ENCODE measurements at places on chromosomes 3 and 15. TPM values are rescaled to one million over a fixed set of nuclear protein-coding genes. Genes with fewer than 3 reads are reported as not detected.

- no peak for DNase-seq
These were observed 98.7 kb downstream of the SLCO3A1 start for GRCh38 chr15:91952216-91952615.

GRCh38 chr3:133038089-133038730 is at the start of gene TMEM108:
Gene TMEM108, plus strand, starts transcription at chr3:133038391.
- DNase-seq: peak; percentile 77

The SLITRK3 gene
- not detected for total RNA-seq

DNA sequence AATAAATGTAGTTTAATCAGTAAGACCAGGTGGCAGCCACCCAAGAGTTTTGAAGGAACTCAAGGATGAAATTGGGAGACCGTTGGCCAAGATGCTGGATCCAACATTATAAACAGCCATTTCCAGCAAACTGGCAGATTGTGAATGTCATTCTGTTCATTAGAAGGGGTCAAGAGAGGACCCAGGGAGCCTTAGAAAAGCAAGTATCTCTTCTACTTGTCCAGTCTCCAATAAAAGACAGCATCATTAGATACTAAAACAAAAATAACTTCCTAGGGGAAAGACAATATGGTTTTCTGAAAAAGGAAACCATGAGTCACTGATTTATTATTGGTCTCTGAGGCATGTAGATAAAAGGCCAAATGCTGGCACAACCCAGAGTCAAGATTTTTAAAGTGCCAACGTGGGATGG is 67.9 kb downstream of the GADL1 start:
- peak; percentile 20 for DNase-seq

GRCh38 chr3:24123596-24123995 is 178.5 kb downstream of the NR1D2 start:
- DNase-seq: no peak

The UROC1 gene
- total RNA-seq: not detected

DNA sequence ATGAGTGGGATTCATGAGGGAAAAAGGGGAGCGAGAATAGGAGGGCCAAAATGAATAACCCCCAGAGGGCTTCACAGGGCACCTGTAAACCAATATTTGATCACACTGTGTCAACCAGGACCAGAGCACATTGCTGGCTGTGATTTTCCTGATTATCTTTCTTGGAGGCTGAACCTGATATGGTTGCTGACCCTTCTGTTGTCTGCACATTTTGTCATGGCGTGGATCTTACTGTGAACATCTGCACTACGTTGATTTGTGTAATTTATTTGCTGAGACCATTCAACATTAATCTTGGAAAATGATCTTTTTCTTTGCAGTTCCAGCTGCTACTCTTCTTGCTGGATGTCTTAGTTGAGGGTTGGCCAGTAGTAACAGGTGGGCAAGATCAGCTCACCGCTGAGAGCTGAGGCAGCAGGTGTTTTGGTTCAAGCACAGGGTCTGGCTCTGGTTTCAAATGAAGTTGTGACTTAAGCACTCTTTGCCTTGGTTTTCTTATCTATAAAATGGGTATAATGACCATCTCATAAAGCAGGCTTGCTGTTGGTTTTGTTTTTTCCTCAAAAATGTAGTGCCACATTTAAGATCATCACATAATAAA is 61.2 kb downstream of the ARHGEF26 start:
- no peak for DNase-seq

The ROPN1 gene
- not detected for total RNA-seq

The CD96 gene
- total RNA-seq: not detected

DNA sequence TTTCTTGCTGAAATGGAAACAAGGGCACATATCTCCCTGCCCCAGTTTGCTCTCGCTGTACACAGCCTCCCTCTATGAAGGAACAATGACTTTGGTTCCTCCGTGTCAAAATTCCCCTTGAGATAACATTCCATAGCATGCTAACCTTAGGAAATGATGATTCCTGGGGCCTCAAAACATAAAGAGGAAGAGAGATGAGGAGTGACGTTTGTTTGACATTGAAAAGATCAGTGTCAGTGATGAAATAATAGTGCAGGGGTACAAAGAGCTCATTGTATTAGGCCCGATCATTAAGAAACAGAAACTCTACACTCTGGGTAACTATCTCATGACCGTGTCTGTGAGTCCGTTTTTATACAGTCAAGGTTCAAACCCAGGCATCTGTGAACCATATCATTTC is 55.2 kb downstream of the ARNT2 start:
- DNase-seq: no peak

The CCDC54 gene
- total RNA-seq: not detected

The SYNPR gene
- total RNA-seq: not detected

GRCh38 chr3:107727102-107727501 is 204.3 kb downstream of the BBX start:
- no peak for DNase-seq

GRCh38 chr3:70815817-70816216 is 503.4 kb upstream of the MDFIC2 start:
- DNase-seq: no peak

DNA sequence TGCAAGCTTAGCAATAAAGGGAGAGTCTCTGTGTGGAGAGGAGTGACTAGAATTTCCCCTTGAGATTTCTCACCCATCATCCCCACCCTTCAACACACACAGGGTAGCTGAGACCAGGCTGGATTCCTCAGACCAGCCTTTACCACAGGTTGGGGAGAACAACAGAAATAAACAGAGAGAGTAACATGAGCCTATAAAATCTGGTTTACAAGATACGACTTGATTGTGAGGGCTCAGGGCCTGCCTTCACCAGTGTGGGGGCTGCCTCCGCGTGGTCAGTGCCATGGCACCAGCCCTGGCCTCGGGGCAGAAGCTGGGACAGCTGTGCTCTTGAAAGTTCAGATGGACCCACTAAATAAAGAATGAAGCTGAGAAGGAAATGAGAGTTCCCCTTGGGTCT is 14.6 kb upstream of the MAGEF1 start:
- DNase-seq: no peak

The ILDR1 gene
- total RNA-seq: not detected

GRCh38 chr3:39142067-39142466 is 11.3 kb downstream of the CSRNP1 start:
- DNase-seq: no peak

DNA sequence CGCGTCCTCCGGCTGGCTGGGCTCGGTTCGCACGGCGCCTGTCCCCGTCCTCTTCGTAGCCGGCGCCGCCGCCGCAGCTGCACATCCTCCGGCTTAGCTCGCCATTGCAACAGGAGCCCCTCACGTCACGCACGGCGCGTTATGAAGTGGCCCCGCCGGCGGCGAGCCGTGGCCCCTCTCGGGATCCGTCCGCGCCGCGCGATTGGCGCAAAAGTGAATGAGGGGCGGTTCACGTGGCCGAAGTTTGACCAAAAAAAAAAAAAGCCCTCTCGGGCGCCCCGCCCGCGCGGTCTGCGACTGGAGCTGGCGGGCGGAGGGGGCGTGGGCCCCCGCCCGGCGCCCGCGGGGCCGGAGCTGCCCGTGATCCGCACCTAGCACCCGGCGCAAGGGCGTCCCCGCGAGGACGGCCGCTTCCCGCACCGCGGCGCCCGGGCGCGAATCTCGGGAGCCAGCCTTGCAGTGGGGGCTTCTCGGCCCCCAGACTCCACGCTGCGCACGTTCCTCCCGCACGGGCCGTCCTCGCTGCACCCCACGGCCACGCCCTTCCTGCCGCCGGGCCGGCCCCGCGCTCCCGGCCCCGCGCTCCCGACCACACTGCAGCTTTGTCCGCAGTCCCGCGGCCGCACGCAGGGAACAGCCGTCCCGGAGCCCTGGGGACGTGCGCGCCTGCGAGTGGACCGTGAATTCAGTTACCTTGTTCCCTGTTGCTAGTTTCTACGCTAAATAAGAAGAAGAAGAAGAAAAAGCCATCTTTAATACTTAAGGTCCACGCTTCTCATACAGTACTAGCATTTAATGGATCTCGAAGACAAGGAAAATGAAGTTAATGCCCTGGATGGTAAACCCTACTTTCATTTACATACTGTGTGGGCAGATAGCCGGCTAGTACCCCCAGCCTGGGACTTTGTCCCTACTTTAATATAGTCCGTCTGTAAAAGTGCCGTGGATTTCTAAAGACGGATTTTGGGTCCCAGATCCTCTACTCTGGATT is at the start of gene CHSY1:
Gene CHSY1 (minus strand): TSS at position 219 of the 991 bp plus-strand sequence. CDS start 592 bp downstream, outside the sequence.
- peak; percentile 94 for DNase-seq

The P3H2 gene
- total RNA-seq: 6.6 TPM

GRCh38 chr3:143210141-143210540 is 90.6 kb downstream of the CHST2 start:
- no peak for DNase-seq

- DNase-seq: peak; percentile 80
These were observed 9.7 kb downstream of the TNFSF10 start for GRCh38 chr3:172513488-172513887.

DNA sequence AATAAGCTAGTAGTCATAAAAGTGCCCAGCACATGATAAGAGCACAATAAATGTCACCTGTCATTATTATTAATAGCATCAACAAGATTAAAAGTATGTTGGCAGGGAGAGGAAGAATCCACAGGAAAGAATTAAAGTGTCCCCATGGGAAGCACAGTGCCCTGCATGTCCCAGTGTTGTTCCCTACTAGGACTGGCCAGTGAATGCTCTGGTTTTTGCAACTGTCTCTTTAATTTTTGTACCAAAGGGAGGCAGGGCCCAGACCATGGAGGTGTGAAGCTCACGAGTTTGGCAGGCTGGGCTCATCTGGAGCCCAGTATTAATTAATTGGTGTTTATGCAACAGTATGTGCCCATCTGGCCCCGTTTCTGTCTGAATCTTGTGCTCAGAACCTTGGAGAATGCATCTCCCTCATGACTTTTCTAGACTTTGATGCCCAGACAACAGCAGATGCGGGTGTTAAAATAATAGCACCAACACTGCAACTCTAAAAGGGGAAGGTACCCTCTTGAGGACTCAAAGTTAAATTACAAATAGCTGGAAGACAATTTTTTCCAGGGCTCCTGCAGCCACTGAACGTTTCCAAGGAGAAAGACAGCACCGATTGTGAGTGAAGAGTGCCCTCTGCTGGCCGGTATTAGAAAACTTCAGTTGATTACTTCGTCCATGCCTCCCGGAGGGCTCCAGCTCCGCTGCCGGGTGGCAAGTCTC is 71.9 kb upstream of the SPATA12 start:
- peak; percentile 87 for DNase-seq

DNA sequence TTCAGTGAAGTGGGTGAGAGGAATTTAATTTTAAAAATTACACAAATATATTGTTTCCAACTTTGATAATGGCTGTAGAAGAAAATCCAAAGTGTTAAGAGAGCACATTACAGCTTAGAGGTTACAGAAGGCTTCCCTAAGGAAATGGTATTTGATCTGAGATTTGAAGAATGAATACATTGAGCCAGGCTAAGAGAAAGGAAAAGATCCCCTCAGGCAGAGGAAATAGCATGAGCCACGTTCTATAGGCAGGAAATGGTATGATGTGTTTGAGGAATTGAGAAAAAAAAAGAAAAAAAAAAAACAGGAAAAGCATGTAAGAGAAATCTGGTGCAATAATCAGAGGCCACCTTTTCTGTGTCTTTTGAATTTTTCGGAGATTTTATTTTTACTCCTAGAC is 48.6 kb downstream of the UNC13C start:
- no peak for DNase-seq

GRCh38 chr15:65873256-65873655 is 4.0 kb downstream of the RAB11A start:
- no peak for DNase-seq

The HHATL gene
- not detected for total RNA-seq

GRCh38 chr15:65939901-65940617 is 70.8 kb downstream of the RAB11A start:
- peak; percentile 76 for DNase-seq

The CADPS gene
- total RNA-seq: not detected

GRCh38 chr3:44963571-44964325 is 12.2 kb downstream of the ZDHHC3 start:
- DNase-seq: no peak

- no peak for DNase-seq
These were observed 139.1 kb downstream of the SAMMSON start for GRCh38 chr3:70138606-70139005.

The TIPIN gene
- 16.2 TPM for total RNA-seq

DNA sequence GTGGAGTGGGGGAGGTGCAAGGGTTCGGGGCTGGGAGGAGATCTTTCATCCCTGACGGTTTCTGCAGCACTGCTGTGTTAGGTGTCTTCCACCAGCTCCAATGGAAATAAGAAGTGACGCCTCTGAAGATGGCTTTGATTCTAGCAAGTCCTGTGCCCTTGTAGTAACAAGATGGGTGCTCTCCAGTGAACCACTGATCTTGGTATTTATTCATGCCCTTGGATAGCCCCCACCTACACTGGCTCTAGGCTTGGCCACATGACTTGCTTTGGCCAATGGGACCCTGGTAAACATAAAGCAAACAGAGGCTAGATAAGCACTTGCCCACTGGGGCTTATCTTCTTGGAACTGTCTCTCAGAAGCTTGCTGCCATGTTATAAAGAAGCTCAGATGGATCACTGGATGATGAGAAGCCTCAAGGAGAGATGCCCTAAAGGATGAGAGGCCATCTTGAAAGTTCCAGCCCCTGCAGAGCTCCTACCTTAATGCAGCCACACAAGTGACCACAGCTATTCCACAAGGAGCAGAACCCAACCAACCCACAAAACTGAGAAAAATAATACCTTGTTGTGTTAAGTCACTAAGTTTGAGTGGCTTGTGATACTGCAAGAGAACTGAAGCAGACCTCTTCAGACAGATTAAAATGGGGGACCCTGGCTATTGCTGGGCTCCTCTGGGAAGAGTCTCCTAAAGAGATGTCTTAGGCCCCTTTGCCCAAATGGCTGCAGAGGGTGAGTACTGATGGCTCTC is 137.9 kb downstream of the PDCD6IP start:
- DNase-seq: no peak

DNA sequence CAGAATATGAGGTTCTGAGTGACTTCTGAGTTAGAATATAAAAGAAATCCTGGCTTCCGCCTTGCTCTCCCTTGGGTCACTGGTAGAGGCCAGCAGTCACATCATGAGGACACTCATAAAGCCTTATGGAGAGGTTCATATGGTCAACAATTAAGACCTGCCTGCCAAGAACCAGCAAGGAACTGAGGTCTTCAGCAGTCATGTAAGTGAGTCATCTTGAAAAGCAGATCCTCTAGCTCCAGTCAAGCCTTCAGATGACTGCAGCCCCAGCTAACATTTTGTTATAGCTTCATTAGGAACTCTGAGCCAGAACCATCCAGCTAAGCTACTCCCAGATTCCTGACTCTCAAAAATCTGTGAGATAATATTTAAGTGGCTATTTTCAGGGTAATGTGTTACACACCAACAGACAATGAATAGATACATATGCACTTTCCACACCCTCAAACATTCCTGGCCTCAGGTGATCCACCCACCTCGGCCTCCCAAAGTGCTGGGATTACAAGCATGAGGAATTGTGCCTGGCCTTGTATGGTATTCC is 447.2 kb downstream of the SHQ1 start:
- DNase-seq: no peak

The MB21D2 gene
- total RNA-seq: 7.4 TPM

GRCh38 chr3:17749281-17749680 is 6.8 kb upstream of the TBC1D5 start:
- no peak for DNase-seq

The CPA3 gene
- 1.7 TPM for total RNA-seq

DNA sequence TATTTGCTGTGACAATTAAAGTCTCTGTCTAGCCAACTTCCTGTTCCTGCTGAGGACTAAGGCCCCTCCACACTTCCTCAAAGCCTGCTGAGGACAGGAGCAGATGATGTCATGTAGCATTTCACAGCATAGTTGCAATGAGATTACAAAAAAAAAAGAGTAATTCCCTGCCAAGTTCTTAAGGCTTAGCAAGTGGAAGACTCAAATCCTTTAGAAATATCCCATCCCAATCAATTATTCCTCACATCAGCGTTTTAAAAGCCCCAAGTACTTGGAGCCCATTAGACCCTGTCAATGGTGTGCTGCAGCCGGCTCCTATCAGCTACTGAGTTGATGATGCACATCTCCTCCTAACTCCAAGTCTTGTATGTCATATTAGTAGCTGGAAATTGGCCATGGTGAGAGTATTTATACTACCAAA is 51.7 kb downstream of the TRANK1 start:
- DNase-seq: peak; percentile 62

Data from endothelial cell of umbilical vein (primary cell).